ENCODE measurements at places on chromosomes 13 and 19.

DNA sequence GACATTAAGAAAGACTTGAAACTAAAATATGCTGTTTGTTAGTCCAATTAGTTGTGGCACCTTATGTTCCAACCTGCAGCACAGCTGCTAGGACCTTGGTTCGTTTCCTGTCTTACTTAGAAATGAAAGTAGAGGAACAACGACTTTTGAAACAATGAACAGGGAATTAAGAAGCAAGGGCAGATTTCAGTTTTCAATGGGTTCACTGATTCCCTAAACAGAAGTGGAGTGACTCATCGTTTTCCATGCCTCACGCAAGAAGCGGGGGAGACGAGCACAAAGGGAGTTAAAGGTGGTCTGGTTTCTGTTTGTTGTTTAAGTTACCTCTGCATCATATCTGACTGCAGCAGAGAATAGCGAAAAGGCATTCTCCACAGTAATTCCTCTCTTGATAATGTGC, 44.8 kb downstream of the PHF11 start:
- no peak for DNase-seq

DNA sequence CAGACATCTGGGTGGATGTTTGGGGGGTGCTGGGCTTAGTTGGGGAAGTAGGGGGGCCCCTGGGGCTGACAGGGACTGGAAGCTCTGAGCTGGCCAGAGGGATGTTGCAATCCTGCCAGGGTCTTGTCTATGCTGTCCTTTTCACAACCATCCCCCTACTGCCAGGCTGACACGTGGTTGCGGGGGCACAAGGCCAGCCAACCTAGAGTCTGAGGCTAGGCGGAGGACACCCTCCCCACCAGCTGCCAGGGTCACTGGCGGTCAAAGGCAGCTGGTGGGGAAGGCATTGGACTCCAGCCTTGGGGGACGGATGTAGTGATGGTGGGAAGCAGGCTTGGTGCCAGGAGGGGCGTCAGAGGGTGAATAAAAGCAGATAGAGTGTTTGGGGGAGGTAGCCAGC, 1.6 kb upstream of the APOC1 start:
- no peak for DNase-seq

- no peak for DNase-seq
Measured at GRCh38 chr19:57028804-57029525, 90.8 kb upstream of the USP29 start.

DNA sequence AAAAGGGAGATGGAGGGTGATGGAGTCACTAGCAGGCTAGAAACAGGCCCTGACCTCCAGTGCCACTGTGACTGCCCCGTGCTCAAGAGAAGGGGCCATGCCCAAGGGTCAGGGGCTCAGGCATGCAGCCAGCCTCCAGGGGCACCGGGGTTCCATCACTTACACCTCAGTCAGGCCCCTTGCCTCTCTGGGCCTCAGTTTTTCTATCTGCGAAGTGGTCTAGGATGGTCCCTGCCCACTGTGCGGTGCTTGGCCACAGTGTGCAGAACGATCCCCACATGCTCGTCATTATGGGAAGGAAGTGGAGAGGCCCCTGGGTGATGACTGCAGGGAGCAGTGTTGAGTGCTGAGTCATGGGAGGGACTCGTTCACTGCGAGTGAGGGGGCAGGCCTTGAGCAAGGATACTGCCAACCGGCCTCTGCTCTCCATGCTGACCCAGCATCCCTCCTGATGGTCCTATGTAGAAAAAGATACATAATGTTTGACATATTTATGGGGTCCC, 23.1 kb downstream of the TMED1 start:
- no peak for DNase-seq

- peak; percentile 60 for DNase-seq
Measured at GRCh38 chr19:7681340-7682174, 924 bp downstream of the TRAPPC5 start.

GRCh38 chr13:81382246-81382645, 1041.3 kb upstream of the SPRY2 start:
- DNase-seq, result no peak

GRCh38 chr13:43195112-43195511, 171.7 kb downstream of the DNAJC15 start:
- DNase-seq, result no peak

DNA sequence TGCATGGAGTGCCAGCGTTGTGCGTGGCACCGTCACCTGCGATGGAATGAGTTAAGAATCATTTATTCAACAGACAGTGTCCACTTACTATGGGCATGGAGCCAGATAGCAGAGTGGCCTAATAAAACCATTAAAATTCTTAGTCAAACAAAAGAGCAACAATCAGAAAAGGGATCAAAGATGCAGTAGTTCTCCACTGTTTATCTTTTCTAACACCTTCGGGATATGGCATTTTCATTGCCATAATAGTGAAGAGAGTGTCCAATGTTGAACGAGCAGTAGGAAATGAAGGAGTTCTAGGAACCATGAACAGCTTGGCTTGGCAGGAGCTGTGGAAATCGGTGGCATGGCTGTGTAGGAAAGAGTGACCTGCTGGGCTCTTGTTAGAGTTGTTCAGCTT, 2.0 kb downstream of the TNFSF11 start:
- no peak for DNase-seq

DNA sequence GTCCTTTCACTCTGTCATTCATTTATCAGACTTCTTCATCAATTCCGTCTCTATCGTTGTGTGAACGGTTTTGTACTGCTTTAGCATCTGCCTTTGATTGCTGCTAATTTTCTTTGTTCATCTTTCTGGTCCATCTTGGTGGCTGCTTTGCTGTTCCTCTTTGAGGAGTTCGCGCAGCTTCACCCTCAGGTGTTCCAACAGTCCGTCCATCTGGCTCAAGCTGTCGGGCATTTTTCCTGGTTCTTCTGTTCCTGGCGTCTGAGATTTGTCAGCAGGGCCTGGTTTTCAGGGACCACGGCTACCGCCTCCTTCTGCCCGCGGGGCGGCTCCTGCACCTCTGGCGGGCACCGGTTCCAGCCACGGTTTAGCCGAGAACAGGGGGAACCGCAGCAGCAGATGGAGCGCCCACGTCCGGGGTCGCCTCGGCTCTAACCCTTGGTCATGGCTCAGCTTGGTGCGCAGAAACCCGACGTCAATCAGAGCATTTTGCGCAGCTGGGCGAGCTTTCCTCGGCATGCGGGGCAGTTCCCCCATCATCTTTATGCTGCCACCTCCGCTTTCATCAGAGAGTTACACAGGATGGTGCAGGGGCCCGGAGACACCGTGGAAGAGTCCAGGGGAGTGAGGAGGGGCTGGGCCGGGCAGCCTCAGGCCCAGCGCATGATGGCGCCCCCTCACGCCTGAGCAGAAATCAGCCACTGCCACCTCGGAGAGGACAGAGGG, 89.5 kb downstream of the ZNF100 start:
- no peak for DNase-seq

- DNase-seq, result no peak
Measured at GRCh38 chr19:17873786-17874757, 2.3 kb downstream of the SLC5A5 start.

GRCh38 chr19:10412257-10412977, 7.9 kb upstream of the PDE4A start:
- no peak for DNase-seq

DNA sequence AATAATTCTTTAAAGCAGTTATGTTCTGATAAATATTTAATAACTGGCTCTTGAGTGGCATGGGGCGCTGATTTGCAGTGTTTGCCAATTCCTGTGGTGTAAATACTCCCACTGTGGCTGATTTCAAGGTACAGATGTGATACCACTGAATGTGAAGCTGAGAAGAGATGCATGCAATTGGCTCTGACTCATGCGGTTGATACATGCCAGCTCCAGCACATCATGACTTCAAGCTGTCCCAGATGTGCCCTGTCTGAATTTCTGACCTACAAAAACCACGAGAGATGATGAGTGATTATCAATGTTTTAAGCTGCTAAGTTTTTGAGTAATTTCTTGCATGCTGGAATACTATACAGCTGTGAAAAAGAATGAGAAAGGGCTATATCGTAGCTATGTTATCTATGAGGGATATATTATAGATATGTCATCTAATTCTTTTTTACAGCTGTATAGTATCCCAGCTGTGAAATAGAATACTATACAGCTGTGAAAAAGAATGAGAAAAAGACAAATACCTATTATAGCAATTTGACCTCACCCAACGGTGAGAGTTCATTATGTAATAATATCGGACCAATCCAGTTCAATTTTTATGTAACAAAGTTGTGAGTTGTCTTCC, 7.6 kb upstream of the ACSBG2 start:
- DNase-seq, result no peak

- DNase-seq, result no peak
Measured at GRCh38 chr19:39746836-39747529, 9.2 kb upstream of the CLC start.

DNA sequence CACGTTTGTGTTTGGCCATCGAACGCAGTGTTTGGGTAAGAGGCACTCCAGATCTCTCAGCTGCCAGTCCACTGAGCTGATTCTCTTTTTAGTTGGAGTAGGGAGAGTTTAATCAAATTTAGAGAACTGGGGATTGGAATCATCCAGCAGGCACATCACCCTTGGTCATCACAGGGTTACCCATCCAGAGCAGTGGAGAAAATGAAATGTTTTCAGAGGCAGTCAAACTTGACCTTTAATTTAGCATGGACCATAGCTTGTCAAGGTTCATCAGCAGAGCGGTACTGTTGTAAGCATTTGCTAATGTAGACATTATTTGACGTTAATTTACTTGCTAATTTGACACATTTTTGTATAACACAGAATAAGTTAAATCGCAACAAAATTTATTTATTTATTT, 18.4 kb upstream of the FRY start:
- no peak for DNase-seq

- DNase-seq, result no peak
Measured at GRCh38 chr19:45568732-45569131, 15.9 kb downstream of the OPA3 start.

DNA sequence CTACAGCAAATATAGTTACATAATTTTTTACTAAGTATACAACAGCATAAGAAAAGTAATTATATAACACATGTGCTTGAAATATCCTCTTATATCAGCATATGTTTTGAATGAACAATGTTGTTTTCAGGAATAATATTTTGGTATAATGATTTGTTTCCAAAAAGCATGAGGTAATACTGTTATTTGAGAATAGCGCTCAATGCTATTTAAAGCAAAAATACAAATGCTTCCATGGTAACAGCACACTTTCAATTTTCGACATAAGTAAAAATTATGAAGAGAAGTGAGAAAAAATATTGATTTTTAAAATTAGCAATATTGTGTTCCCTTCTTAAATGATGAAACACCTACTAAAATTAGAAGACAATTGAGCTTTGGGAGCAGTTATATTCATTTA, 715.9 kb upstream of the ATXN8OS start:
- no peak for DNase-seq

GRCh38 chr13:89749888-89750287, 1597.6 kb upstream of the MIR17HG start:
- DNase-seq, result no peak

DNA sequence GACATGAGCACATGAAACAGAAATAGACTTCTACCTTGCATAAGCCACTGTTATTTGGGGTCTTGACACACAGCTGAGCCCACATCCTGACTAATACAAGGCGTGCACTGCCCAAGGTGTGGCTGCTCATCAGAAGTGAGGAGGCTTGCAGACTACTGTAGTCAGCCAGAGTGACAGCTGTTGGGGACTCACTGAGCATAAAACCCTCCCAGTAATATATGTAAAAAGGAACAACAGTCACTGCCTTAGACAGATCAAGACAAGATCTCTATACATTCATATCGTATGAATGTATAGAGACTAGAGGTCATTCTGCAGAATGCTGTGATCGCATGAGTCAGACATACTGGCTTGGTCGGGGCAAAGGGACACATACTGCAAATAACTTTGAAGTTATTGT, 4.1 kb upstream of the C1QTNF9B start:
- no peak for DNase-seq

DNA sequence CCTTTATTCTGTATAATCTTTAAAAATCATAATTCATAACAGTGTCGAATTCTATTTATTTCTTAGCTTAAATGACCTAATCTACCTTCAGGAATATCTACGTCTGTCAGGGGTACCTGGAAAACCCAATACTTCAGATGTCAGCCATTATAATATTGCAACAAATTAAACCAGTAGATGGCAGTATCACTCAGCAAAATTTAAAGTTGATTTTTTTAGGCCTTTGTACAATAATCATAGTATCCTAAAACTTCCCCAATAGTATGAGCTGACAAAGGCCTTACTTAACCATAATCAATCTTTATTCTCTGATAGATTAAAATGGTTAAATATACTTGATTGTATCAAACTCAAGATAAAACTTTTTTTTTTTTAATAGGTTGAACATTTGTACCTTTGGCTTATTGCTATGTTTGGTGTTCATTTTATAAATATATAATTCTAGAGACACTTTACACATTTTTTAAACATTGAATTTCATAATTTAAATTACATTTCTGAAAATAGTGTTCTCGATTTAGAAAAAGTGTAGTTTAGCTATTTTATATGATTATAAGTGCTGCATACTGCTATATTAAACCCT, 830.2 kb upstream of the SPRY2 start:
- DNase-seq, result peak; percentile 5

GRCh38 chr13:59787679-59788078, 376.0 kb downstream of the DIAPH3 start:
- DNase-seq, result no peak

GRCh38 chr13:51934461-51935087, 72.8 kb downstream of the CCDC70 start:
- DNase-seq, result no peak

DNA sequence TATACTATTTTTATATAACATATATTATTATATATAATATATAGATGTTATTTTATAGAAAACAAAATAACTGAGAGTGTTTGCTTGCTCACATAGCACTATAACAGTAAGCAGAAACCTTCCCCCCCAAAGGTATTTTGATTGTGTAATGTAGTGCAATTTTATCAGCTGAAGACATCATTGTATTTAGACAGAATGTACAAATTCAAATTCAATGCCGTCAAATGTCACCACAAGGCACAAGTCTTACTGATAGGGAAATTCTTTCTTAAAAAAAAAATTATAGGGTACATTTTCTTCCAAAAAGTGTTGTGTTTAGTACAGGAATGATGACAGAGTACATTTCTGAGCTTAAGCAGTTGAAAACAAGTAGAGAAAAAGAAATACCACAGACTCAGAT, 1147.1 kb upstream of the SPRY2 start:
- no peak for DNase-seq

DNA sequence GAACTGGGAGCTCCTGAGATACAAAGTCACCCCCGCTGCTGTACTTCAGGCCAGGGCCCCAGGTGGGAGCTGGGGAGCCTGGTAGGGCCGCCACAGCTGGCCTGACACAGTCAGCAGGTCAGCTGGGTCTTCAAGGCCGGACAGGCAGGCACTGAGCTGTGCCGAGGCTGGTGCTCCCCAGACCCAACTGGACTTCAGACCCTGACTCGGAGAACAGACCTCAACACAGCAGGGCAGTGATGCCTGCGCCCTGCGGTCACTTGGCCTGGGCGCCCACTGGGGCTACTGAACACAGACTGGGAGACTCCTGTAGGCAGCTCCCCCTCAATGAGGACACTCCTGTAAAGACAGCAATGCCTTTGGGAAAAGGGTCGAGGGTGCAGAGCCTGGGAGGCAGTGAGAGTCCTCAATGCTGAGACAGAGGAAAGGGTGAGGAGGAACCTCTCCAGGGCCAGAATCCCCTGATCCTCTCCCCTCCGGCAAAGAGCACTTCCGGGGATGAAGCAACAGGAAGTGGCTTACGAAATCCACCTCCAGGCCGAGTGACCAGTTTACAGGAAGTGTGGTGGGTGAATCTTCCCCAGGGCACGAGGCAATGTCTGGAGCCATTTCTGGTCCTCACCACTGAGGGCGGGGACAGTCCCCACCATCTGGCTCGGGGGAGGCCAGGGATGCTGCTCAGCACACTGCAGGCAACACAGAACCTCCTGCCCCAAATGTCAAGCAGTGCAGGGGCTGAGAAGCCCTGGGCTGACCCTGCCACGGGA, 40.8 kb upstream of the ISYNA1 start:
- DNase-seq, result no peak

All from NCI-H1048 (cell line).